ENCODE measurements at places on chromosomes 1 and 21.

DNA sequence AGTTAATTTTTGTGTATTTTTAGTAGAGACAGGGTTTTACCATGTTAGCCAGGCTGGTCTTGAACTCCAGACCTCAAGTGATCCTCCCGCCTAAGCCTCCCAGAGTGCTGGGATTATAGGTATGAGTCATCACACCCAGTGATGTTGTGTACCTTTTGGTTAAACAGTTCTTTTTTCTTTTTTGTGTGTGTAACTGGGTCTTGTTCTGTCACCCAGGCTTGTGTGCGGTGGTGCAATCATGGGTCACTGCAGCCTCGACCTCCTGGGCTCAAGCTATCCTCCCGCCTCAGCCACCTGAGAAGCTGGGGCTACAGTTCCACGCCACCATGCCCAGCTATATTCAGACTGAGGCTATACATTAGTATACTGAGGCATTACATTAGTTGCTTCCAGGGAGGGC is 37.8 kb downstream of the GABPB2 start:
- no peak for DNase-seq

GRCh38 chr1:21869620-21870121 is 57.6 kb downstream of the LDLRAD2 start:
- no peak for DNase-seq

DNA sequence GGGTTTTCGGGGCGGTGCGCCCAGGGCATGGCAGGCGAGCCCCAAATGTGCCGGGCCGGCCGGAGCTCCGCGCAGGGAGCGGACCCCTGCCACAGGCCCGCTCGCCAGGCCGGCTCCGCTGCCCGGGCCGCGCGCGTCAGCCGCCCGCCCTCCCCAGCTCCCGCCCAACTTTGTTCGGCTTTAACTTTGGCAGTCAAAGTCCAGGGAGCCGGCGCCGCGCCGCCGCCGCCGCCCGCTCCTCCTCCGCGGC is 488 bp downstream of the SLC35D1 start:
- no peak for DNase-seq

DNA sequence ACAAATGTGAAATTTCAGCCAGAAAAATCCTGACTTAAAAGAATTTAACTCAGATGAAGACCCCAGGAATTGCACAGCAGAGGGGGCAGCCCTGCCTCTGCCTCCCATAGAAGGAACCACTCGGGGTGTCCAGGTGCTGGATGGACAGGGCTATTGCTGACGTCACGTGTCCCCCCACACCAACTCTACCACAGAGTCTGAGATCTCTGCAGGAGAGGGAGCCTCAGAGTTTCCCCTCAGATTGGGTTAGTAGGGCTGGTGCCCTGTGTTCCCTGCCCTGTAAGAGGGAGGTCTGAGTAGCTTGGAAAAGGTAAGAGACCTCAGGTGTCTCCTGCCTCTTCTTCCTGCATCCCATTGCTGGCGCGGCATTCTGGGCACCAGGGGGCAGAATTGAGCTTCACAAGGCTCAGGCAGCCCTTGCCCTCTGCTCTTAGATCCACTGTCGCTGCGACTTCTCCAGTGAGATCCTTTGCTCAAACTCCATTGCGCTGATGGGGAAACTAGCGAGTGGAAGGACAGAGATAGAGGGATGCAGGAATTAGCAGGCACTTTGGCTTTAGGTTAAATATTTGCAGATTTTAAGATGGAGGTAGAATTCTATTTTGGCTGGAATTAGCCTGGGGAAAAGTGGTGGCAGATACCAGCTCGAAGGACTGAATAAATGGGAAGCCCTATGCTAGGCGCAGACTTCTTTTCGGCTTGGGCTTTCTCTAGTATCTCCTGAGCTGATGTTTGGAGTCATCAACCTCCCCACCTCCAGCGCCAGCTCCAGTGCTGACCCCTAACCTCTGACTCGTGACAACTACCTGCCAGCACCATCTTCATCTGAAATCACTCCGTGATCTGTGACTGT is 42.8 kb upstream of the DMBX1 start:
- DNase-seq = no peak

GRCh38 chr1:180236698-180237509 is 6.8 kb downstream of the LHX4 start:
- DNase-seq = no peak

GRCh38 chr1:14655385-14655784 is 56.9 kb downstream of the KAZN start:
- no peak for DNase-seq

Data from bone marrow (tissue), 2 donors.